ENCODE measurements at places on chromosomes 2 and 18.

GRCh38 chr18:39037925-39038324 lies 1472.3 kb upstream of the CELF4 start:
- DNase-seq, result no peak

GRCh38 chr2:191363267-191363666 lies 118.1 kb downstream of the MYO1B start:
- DNase-seq, result no peak

DNA sequence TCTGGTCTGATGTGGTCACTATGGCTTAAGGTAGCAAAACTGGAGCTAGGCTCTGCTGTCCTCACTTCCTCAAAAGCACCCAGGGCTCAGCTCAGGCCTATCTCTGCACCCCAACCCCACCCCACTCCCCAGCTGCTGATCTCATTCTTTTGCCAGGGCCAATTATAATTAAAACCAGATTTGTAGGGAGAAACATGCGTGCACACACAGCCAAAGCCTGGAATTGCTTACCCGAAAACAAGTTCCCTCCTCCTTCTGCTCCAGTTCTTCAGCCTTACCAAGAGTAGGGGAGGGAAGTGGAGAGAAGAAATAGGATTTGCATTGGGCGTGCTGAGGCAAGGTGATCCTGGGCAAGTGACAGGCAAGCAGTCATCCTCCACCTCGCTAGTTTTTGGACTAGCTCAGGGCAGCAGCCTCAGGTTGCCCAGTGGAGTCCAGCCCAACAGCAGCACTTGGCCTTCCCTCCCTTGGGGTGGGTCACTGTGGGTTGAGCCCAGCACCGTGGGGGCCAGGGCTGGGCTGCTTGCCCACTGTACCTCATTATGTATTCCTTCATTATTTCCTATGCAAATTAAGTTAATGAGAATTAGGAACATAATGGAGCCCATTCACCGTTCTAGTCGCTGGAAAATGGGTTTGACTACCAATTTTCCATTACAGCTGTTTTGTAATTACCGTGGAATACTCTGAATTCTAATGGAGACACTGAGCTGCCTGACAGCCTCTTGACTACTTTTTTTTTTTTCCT lies 199.1 kb upstream of the CELF4 start:
- DNase-seq, result no peak

- DNase-seq, result no peak
Measured at GRCh38 chr18:3671176-3671575, 221.2 kb downstream of the TGIF1 start.

DNA sequence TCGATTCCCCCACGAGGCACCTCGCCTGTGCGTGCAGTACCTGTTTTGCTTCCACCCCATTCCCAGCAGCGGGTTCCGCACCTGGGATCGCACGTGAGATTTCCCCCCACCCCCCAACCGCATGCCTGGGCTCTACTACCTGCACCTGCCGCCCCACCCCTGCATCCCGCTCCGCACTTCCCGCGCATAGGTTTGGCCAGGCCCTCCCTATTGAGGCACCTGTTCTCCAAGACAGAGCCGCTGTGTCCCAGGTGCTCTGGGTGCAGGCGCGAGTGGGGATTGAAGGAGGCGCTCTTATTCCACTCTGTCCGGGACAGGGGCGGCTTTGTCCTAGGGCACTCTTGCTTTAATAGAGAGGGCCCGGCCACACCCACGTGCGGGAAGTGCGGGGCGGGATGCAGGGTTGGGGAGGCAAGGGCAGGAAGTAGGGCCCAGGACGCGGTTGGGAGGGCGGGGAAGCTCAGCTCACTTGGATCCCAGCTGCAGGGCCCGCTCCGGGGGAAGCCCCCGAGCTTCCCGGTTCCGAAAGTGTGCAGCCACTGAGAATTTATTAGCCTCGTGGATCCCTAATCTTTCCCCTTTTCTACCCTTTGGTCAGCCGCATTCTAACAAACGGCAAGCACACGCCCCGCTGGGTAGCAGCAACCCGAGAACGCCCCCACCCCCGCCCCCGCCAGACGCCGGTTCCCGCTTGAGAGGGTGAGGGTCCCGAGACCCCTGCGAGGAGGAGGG lies 670 bp upstream of the MOCOS start:
- no peak for DNase-seq

DNA sequence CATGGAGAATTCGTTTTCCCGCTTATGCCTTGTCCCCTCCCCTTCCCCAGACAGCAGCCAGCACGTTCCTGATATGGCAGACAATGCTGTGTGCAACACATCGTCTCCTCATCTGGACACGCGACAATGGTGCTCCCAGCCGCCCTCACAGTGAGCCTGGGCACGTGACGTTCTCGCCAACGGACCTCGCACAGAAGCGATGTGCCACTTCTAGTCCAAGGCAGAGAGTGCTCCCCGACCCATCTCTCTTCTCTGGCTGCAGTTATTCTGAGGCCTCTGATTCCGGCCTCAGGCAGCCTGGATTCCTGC lies 505.4 kb downstream of the EIPR1 start:
- DNase-seq, result no peak

GRCh38 chr18:23587220-23587642 lies 925 bp upstream of the NPC1 start:
- DNase-seq, result no peak

DNA sequence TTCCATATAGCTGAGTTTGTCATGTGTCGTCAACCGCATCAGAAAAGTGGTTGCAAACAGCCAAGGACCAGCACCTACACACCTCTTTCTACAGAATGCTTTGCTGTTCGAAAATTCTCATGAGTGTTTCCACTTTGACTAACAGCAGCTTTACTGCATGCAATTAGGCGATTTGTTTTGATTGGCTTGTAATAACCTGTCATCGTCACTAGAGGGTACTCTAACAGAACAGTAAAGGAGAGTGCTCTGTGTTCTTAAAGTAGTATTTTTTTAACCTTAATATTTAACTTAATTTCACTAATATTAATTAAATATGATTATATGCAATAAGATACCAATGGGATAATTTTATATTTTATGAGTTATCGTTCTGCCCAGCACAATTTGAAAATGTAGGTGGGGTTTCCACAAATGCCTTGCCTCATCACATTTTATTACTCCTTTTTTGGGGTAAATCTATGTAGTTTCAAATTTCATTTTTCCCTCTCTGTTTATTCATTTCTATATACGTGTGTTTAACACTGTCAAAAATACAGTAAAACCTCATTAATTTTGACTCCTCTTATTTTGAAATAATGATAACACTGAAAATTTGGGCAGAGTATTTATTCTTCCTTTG lies 502.2 kb downstream of the NRXN1 start:
- DNase-seq, result no peak

GRCh38 chr2:137250401-137250800 lies 485.1 kb downstream of the THSD7B start:
- no peak for DNase-seq

DNA sequence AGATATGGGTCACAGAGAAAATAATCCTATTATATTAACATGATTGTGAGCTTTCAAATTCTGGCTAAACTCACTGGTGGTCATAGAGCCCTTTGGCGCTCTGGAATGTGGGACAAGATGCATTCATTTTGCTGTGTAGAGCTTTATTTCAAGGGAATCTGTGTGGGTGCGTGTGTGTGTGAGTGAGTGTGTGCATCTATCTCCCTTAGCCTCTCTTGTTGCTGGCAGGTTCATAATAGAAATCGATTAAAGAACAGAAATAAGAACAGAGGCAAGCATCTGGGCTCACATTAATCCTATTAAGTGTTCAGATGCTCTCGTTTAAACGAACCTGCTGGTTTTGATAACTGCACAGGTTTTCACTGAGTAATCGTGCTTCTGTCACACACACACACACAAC lies 155.4 kb upstream of the PID1 start:
- DNase-seq, result no peak

DNA sequence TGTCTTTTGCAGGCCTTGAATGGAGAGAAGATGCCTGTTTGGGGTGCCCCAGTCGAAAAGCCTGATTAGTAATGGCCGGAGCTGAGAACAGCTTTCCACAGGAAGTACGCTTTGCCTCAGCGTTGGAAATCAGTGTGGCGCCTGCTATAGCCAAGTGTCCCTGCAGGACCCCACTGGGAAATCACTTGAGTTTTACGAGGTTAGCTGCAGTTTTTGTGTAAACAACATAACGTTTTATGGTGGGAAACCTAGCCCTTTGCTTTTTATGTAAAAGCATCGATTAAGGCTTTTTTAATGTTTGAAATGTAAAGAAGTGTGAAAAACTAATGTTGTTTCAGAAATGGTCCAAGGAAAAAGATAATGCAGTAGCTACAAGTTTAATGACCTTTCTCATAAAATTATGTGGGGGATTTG lies 234.2 kb downstream of the TTC32 start:
- DNase-seq, result no peak

DNA sequence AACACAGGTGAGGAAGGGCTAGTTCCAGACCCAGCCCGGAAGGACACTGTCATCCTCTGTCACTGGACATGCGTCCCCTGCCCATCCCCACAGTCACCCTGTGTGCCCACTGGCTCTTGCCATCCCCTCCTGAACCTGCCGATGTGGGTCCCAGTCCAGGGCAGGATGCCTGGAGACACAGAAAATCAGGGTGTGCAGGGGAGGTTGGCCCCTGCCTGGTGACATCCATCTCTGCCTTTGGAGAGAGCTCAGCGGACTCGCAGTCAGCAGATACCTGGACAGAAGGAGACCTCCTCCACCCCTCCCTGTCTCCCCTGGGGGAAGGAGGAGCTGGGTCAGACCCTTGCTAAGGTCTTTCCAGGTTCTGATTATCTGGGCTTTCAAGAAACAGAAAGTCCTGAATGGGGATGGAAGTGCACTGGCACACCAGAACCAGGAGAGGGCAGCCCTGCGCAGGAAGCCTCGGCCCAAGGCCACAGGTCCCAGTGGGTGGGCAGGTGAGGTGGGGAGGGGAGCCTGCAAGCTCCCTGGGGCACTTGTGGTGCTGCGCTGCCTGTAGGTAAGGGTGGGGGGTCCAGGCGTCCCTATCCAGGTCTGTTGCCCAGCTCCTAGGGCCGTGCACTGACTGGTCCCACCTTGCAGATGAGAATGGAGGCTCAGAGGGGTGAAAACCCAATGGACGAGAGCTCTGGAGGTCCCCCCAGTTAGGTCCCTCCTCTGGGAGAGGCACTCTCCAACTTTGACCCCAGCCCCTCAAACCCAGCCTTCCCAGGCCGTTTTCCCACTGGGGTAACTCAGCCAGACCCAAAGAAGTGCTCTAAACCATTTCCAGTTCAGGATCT lies 9.7 kb upstream of the OTOS start:
- no peak for DNase-seq

DNA sequence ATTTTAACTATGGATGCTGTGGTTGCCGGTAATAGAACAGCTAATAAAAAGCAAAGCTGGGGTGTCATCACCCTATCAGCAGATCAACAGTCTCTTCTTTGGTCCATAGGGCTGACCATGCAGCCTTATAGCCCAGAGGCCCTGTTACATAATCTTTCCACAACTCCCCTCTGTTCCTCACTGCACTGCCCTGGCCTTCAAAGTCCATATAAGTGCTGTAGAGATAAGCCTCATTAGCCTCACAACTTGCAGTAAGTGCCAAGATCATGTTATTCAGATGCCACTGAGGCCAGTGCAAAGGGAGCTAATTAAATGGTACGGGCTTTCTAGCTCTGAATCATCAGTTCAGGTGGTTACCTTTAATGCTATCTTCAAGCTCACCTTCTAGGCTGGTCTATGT lies 89.7 kb upstream of the CXCR4 start:
- no peak for DNase-seq

DNA sequence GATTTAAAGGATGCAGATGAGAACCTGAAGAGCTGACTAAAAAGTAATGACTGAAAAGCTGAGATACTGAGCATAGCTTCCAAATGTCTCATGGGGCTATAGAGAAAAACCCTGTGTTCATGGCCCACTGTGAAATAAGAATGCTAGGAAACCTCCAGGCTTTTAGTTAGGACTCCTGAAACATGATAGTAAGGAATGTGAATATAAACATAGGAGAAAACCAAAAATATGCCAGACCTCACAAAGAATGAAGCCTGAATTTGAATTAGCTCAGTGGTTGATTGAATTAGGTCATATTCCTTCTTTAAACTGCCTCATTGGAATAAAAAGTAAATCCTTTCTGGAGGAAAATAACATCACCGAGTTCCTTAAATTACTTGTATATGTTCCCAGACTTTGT lies 194.5 kb upstream of the NXPH2 start:
- no peak for DNase-seq

DNA sequence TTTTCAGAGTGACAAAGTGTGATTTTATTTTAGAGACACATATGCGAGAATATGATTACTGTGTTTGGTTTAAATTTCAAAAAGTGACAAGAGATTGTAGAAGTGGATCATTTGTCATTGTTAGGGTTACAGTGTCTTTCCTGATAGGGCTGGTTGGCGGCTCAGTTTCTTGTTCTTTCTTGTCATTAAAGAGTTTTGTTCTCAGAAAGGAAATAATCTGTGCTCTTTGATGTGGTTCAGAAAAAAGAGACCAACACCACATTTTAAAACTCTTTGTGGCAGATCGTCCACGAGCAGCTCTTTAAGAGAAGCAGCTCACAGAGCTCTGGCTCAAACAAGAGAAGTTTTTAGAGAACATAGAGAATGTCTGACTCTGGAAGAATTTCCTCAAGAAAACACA lies 45.6 kb upstream of the ZNF532 start:
- no peak for DNase-seq

Data from stimulated activated CD8-positive, alpha-beta memory T cell treated with anti-CD3 and anti-CD28 coated beads, Interleukin-15, amount 100 ng/mL, for 1 hour (primary cell).